Heart right ventricle (tissue), 16 donors: ENCODE measurements at places on chromosomes 1 and 21. TPM values are rescaled to one million over a fixed set of nuclear protein-coding genes. Genes with fewer than 3 reads are reported as not detected.
A peak's percentile ranks its signal among the peaks of the same experiment; 100 is the strongest.

DNA sequence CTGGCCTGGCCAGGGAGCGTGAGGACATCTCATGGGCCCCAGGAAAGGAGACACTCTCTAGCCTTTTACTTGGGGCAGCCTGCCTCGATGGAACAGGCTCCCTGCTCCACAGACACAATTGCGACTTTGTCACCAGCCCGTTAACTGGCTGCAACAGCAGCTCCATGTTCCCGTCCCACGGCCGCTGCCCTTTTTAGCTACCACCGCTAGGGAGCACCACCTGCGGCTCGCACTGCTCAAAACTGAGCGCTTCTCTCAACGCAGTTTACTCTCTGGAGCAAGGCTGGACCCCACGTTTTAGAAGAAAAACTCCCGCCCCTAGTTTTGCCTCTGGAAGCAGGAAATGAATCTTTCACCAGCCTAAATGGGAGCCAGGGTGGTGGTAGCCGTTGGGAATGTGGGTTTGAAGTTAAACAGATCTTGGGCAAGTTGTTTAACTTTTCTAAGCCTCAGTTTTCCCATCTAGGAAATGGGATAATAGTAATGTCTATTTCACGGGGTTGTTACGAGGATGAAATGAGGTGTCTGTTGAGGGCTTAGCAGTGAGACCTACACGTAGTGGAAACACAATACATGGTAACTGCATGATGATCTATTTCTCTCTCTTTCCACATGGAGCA is 3.5 kb upstream of the LRRC38 start:
- DNase-seq, result no peak

DNA sequence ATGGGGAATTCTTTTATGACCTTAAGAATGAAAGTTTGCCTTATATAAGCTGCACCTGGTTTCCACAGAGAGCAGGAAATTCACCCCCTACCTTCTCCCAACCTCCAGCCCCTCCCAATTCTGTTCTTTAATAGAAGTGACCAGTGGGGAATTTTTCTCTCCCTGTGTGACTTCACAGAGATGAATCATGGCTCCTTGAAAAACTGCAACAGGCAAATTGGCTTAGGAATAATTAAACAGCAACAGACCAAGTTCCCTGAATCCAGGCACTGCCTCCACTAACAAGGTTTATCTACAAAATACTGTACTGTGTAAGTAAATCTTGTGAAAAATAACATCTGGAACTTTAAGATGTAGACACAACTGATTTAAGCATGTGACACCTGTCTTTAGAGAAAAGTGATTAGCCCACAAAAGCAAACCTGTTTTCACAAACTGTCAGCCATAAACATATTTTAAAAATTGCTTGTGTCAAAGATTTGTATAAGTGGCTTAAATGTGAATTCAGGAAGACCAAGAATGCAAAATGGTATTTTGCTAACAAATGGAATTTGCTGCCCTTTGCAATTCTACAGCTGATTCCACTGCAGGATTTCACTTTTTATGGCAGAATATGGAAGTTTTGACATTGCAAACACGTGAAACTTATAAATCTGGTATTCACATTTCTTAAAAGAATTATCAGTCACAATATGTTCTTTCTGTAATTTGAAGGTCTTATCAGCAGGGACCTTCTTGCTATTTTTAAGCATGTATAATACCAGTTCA is 54.0 kb downstream of the ALG14 start:
- DNase-seq, result no peak

The G0S2 gene
- 223 TPM for polyA plus RNA-seq

DNA sequence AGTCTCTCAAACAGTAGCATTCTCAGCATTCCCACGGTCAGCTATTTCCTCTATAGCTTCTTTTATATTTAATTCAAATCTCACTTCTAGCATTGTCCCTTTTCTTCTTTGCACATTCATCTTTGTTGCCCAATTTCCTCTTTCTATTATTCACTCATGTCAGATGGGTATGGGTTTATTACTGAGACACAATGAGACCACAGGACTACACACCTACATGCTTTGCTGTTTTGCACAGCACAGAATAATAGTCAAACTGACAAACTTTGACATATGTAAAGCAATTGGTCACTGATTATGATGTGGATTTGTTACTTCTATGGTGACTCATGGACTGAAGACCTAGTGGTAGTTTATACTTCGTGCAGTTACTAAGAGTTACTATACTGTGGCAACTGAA is 5.8 kb upstream of the CD1C start:
- DNase-seq, result no peak

DNA sequence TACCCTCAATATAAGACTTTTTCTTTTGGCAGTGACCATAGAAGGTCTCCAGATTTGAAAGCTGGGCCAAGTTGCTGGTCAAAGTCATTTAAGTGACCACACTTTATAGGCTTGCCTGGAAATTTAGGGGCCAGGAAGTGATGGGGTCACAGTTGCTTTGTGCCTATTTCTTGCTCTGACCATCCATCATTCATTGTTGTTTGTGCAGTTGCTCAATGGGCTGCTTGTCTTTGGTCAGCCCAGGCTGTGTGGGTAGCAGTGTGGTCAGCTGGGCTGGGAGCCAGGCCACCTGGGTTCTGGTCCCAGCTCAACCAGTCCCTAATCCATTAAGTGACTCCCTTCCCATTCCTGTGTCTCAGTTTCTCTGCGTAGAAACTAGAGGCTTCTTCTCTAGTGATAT is 2.1 kb upstream of the OTUD7B start:
- DNase-seq, result no peak

The PLPPR5 gene
- polyA plus RNA-seq, result not detected

The SHE gene
- 13.7 TPM for polyA plus RNA-seq

DNA sequence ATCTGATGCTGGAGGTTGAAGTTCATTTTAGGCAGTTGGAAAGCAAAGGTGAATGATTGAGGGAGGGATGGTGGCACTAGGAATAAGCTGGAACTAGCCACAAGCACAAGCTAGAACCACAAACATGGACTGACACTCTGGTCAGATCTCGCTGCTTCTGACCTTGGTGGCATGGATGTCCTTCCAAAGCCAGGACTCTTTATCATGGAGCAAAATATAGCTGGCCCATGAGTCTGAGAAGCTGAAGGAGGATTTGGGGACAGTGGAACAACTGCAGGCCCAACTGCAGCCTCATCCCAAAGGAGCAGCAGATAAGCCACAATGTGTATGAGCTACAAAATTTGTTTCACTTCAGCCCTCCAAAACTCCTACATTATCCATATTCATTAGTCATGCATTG is 35.5 kb downstream of the SRSF11 start:
- no peak for DNase-seq

- DNase-seq, result no peak
Measured at GRCh38 chr1:222250376-222250775, 297.5 kb downstream of the HHIPL2 start.

The USP21 gene
- 13.2 TPM for polyA plus RNA-seq

DNA sequence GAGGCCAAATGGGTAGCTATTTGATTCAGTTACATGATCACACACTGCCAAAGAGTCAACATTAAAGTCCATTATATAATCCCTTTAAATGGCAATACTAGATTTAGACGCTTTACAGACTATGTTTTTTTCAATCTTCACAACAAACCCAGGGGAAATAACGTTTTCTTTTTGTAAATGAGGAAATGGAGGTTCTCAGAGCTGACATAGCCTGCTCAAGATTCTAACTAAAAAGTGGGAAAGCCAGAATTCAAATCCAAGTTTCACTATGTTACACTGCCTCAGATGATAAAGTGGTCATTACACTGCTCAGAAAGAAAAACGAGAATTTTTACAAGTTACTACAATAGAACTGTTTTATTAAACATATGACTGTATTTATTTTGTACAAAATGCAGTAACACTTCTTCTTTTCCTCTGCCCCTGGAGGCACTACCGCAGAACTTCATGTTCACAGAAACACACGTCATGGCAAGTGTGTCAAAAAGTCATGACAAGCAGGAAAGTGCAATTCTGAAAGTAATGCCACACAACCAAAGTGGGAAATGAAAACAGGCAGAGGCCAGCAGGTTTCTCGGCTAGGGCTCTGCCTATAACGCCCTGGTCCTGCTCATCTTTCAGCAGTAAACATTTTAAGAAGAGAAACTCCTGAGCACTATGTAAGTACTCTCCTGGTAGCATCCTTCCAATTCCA is 19.0 kb downstream of the THEMIS2 start:
- peak; percentile 40 for DNase-seq

- DNase-seq, result no peak
Measured at GRCh38 chr21:17964716-17965115, 145.6 kb upstream of the C21orf91 start.

The PIK3R3 gene
- 31.6 TPM for polyA plus RNA-seq

The C1orf87 gene
- not detected for polyA plus RNA-seq

DNA sequence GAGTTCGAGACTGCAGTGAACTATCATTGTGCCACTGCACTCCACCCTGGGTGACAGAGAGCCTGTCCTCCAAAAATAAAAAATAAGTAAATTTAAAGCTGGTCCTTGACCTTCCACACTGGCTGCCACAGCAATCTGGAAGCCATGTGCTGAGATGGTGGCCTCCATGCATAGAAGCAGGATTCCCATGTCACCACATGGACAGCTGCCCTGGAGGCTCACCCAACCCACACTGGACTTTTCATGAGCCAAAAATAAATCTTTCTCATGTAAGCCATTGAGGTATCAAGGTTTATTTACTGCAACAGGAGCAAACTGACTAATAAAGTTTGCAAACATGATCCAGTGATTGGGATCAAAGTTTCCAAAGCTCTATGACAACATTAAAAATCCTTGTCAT is 88.5 kb downstream of the SETD4 start:
- no peak for DNase-seq

- no peak for DNase-seq
Measured at GRCh38 chr1:225811622-225812487, 1.9 kb downstream of the EPHX1 start.

DNA sequence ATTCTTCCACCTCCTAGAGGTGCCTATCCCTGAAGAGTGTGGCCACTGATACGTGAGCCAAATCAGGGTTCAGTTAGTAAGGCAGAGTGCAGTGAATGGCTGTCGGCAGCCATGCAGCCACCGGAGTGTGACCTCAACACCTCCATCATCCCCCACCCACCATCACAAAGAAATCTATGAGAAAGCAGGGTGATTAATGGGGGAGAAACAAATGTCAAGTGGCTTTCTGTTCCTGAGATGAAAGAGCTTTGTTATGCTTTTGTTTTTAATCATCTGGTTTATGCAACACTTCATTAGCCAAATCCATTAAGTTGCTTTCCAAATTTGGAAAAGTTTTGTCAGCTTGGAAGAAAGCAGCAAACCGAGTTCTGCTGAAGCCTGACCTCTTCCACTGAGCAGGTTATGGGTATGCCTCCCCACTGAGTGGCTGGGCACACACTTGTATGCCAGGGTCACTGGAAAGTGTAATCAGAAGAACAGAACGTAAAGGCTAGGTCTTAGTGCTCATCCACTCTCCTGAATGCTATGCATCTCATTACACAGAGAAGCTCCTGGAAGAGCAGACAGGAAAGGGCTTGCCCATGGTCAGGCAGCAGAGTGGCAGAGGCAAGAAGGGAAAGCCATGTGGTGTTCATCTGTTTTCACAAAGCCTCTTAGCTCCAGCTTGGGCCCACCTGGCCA is 57.1 kb upstream of the ATP1B1 start:
- no peak for DNase-seq

The OR14K1 gene
- not detected for polyA plus RNA-seq

DNA sequence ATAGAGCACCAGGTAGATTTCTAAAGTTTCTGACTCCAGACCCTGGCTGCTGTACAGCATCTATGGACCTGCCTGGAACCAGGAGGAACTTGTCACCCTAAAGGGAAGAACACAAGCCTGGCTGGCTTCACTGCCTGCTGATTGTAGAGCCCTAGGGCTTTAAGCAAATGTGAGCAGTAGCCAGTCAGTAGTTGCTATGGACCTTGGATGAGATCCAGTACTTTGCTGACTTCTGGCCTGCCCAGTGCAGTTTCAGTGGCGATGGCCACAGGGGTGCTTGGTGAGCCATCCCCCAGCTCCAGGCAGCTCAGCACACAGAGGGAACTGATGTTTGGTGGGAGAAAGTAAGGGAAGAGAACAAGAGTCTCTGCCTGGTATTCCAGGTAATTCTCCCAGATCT is 68.4 kb downstream of the ATP6V1G3 start:
- no peak for DNase-seq

DNA sequence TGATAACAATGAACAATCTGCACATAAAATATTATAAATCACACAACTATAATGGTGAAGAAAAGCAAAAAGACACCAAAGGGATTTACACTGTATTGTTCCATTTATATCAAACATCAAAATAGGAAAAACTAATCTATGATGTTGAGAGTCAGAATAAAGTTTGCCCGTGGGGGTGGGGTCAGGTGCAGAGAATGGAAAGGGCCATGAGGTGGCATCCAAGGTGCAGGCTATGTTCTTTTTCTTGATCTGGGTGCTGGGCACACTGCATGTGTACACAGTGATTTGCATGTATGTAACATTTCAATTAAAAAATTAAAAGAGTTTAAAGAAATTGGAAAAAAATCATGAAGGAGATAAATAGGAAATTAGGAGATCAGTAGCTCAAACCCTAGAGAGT is 127.3 kb downstream of the DSCAM start:
- no peak for DNase-seq

DNA sequence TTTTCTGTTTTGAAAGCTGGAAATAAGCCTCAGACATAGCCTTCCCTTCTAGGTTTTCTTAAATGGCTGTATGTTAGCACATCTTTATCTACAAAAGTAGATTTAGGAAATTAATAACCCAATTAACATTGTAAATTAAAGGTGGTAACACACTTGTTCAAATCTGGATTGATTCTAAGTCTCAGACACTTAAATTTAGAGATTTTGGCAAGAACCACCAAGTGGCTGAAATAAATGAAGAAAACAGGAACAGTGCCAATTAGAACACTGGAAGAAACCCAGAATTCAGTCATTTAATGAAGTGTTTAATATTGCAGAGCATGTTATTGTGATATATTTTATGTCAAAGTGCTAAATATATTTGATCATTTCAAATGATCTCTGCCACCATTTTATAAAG is 628.2 kb downstream of the USP25 start:
- DNase-seq, result no peak

The LRRN2 gene
- 0.73 TPM for polyA plus RNA-seq

The UBXN10 gene
- 0.59 TPM for polyA plus RNA-seq

GRCh38 chr1:24411963-24412362 is 1.6 kb downstream of the STPG1 start:
- DNase-seq, result no peak

DNA sequence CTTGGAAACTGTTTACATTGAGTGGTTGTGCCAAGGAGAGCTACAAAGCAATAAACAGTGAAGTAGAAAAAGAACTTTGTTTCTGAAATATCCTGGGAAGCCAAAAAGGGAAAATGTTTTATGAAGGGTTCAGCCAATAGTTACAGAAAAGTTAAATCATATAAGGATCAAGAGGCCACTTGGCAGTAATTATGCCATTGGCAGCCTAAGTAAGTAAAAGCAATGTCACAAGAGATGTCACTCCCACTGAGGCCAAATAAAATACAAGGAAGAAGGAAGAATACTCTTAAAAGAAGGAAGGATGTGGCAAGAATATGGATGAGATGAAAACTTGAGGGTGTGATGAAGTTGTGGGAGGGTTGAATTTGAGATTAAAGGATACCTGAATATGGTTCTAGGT is 45.2 kb downstream of the EDEM3 start:
- no peak for DNase-seq

GRCh38 chr1:44334968-44335367 is 20.1 kb downstream of the ERI3 start:
- no peak for DNase-seq

- no peak for DNase-seq
Measured at GRCh38 chr1:234555390-234556024, 54.5 kb downstream of the IRF2BP2 start.

The HEYL gene
- 12.8 TPM for polyA plus RNA-seq

The CLCA4 gene
- polyA plus RNA-seq, result 0.04 TPM
